ENCODE measurements at places on chromosomes 5 and 9.

- no peak for DNase-seq
Observed at GRCh38 chr5:131672776-131673175, 37.7 kb upstream of the RAPGEF6 start.

DNA sequence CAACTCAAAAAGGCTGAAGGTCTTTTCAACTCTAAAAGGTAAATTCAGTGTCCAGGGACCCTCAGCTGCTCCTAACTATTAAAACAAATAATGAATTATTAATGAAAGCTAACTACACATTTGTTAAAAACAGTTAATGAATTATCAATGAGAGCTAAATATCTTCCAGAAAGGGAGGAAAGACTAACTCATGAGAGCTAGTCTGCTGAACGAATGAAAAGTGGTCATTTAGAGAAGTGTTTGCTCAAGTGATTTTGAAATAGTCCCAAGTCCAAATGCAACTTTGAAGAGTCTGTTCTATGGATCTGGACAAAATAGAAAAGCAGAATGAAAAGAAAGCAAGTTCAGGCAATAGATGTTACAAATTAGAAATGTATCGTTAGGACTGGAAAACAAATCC lies 133.9 kb upstream of the SPEF2 start:
- DNase-seq = no peak

DNA sequence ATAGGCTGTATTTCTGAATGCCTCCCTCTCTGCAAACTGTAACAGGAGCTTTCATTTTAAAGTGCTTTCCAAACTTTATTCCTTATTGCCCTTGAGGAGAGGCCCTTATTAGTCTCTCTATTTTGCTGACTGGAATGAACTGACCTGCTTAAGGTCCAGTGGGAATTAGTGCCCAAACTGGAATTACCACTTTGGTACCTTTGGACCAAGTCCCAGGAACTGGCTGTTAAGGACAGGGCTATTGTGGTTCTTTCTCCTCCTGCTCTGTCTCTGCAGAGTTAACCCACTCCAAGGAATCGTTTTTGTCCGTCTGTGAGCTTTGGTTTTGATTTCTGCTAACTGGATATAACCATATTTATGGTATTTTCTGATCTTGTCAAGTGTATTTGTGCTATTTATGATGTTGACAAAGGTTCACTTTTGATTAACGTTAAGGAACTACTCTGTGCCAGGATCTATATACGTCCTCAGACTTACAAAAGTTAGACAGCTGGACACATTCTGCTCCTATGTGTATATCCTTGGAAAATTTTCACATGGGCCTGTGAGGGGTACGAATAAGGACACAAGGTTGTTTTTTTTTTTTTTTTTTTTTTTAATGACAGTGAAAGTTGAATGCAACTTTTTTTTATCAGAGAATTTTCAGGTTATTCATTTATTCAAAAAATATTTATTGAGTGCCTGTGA lies 189.1 kb upstream of the ANKRD55 start:
- DNase-seq = no peak

- DNase-seq = no peak
Observed at GRCh38 chr5:33675958-33676464, 215.8 kb downstream of the ADAMTS12 start.
